ENCODE measurements at places on chromosomes 7 and 10. TPM values are rescaled to one million over a fixed set of nuclear protein-coding genes. Genes with fewer than 3 reads are reported as not detected.

The TMEM273 gene
- total RNA-seq, result 28.0 TPM

The ADARB2 gene
- not detected for total RNA-seq

The ITGA8 gene
- not detected for total RNA-seq

The ATOH7 gene
- total RNA-seq, result not detected

The ZNF485 gene
- 6.9 TPM for total RNA-seq

The ABCB1 gene
- 4.5 TPM for total RNA-seq

The MSMB gene
- not detected for total RNA-seq

The SMO gene
- 0.71 TPM for total RNA-seq

The ZPBP gene
- total RNA-seq, result not detected

The SPDYE2 gene
- total RNA-seq, result not detected

The ZNF804B gene
- total RNA-seq, result not detected

The FXYD4 gene
- not detected for total RNA-seq

The PNLIPRP2 gene
- not detected for total RNA-seq

The NUTM2D gene
- total RNA-seq, result 1.5 TPM

Measured in activated CD4-positive, alpha-beta T cell treated with anti-CD3 and anti-CD28 coated beads for 36 hours (primary cell).